ENCODE measurements at places on chromosomes 5 and 9.
A peak's percentile ranks its signal among the peaks of the same experiment; 100 is the strongest.

DNA sequence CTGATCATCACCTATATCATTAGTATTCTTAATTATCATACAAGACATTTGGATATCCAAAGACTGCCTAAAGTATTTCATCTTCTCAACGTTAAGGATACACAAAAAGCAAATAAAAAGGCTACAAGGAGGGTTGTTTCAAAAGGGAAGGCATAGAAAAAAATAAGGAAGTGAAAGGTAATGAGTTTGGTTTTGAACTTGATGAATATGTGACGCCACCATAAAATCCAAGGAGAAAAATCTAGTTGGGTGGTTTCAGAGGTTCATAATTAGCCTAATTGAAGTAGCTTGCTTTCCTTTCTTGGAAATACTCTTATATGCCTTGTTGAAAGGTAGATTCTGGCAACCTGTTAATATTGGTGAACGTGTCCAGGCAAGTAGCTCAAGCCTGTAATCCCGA lies 96.1 kb upstream of the SGCD start:
- DNase-seq = no peak

GRCh38 chr9:5575000-5575399 lies 53.9 kb upstream of the RIC1 start:
- no peak for DNase-seq

- no peak for DNase-seq
These were observed 179.6 kb upstream of the SGCD start for GRCh38 chr5:156147261-156147943.

- DNase-seq = no peak
These were observed 45.3 kb downstream of the RAPGEF6 start for GRCh38 chr5:131589510-131590348.

GRCh38 chr9:105330755-105331154 lies 86.3 kb downstream of the SLC44A1 start:
- DNase-seq = no peak

DNA sequence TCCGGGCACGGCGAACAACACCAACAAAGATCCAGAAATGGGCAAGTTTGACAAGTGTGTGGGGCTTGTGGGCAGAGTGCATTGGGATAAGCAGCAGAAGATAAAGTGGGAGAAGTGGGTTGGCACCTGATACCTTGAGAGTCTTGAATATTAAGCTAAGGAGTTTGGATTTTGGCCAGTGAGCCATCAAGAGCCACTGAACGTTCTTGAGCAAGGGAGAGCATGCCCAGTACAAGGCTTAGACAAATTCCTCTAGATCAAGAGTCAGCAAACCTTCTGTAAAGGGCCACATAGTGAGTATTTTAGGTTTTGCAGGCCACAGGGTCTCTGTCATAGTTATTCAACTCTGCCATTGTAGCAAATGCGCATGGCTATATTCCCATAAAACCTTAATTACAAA lies 26.6 kb upstream of the TRMT10B start:
- no peak for DNase-seq

DNA sequence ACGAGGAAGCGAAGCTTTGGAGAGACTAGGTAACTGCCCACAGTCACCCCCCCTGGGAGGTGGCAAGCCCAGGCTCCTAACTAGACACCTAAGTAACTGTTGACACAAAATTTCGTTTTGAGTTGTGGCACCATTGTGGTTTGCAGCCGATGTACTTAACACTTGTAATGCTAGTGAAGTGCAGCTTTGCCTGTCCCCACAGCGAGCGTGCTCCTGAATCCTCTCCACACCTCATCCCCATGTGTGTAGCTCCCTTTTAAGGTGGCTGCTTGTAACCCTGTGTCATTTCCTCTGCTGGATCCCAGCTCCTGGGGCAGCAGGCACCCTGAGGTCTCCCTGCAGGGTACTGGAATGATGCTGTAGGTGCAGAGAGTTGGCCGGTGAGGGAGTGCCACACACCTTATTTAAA lies 114.9 kb downstream of the TRIO start:
- no peak for DNase-seq

DNA sequence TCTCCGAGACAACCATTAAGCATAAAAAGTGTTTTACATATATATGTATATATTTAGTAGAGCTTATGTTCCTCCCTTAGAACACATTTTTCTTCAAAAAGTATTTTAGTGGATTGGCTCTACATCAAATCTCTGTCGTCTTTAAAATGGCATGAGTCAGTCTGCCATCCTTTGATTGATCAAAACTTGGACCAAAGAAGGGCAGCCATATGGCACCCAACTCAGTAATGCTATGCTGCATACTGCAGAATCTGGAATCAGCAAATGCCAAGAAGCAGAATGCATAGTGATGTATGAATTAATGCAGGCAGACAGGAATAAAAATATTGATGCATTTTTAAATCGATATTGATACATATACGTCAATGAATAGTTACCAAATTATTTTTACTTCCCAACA lies 1074.4 kb downstream of the PTPRD start:
- DNase-seq = no peak

GRCh38 chr9:30775236-30775635 lies 1609.2 kb upstream of the ACO1 start:
- no peak for DNase-seq

DNA sequence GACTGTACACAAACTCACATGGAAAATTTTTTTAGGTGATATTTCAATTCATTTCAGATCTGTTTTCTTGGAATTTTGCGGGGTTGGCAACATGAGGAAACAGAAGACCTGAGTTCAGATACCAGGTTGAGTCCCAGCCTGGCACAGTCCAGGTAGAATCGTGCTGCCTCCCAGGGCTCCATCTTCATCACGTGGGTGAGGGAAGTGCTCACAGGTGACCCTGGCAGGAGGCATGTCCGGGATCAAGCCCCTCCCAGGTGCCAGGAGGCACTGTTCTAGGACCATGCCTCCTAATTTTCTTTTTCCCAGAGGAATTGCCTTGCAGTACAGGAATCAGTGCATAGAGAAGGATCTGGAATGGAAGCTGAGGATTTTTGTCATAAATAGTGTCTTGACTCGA lies 318.3 kb upstream of the IRX4 start:
- DNase-seq = peak; percentile 57

DNA sequence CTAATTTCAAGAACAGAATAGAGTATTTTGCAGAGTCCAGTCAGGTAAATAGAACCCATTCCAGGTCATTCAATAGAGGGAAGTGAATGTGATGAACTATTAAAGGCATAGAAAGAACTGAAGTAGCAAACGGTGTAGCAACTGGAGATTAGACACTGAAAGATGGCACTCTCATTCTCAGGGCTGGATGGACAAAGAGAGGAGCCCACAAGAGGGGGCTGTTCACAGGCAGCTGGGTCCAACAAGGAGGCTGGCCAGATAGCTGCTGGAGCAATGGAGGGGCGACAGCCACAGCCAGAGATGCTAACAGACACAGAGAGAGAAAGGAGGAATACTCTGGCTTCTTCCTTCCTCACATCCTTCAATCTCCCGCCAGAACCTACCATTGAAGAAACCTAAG lies 93.1 kb upstream of the SMARCA2 start:
- no peak for DNase-seq

DNA sequence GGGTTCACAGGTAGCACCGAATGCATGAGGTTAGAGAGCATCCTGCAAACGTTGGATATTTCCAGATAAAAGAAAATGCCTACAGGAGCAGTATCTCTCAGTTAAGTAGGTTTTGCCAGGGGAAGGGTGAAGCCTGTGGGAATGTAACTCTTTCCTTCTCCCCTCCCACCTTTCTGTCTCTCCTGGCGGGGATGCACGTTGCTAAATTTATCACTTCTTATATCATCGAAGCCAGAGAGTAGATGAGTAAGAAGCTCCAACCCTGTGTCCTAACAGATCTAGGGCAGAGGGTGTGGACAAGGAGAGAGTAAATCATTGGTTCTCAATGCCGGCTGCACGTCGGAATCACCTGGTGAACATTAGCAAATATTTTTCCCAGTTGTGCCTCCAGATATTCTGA lies 457.5 kb downstream of the ENC1 start:
- no peak for DNase-seq

DNA sequence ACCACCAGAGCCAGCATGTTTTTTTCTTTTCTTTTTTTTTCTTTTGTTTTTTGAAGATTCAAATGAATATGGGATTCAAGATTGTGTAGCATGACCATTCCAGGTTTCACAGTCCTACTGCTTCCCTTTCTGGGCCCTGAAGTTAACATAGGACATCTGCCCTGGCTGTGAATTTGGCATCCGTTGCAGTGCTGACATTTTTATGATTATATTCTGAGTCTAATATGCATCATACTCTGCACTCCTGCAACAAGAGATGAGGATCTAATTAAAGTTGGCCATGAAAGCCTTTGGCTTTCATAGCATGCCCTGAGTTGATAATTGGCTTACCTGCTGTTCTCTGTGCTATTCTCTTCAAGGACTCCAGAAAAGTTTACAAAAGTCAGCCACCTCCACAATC lies 29.8 kb downstream of the C5orf22 start:
- no peak for DNase-seq

GRCh38 chr5:116415989-116416388 lies 158.6 kb downstream of the SEMA6A start:
- DNase-seq = no peak

DNA sequence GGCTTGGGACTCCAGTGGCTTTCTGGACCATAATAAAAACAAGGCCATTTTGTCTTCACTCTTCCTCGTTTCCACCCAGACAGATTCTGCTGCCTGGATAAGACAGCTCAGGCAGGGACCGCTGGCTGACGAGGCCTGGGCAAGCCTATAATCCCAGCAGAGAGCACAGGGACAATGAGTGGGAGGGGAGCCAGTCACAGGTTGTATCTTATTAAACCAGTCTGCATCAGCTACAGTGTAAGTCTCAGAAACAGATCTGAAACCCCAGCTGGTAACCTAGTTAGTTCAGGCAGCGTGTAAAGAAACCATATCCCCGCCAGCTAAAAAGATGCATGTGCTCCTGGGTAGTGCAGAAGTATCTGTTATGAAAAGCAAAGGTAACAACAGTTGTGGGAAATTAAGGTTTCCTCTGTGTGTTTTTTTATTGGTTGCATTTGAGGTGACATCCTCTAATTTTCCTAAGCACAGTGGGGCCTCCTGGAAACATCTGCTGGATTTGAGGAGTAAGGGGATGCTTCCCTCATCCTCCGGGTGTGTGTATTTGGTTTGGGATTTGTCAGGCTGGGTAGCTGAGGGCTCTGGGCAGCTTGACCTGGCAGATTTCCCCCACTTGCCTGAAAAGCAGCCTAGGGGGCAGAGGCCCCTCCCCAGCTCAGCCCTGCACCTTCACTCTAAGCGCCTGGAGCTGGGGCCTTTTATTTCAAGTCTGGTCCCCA lies 15.2 kb upstream of the TAL2 start:
- no peak for DNase-seq

GRCh38 chr5:43202380-43202779 lies 10.4 kb downstream of the NIM1K start:
- DNase-seq = no peak

- no peak for DNase-seq
These were observed 60.5 kb downstream of the GLDC start for GRCh38 chr9:6584881-6585597.

DNA sequence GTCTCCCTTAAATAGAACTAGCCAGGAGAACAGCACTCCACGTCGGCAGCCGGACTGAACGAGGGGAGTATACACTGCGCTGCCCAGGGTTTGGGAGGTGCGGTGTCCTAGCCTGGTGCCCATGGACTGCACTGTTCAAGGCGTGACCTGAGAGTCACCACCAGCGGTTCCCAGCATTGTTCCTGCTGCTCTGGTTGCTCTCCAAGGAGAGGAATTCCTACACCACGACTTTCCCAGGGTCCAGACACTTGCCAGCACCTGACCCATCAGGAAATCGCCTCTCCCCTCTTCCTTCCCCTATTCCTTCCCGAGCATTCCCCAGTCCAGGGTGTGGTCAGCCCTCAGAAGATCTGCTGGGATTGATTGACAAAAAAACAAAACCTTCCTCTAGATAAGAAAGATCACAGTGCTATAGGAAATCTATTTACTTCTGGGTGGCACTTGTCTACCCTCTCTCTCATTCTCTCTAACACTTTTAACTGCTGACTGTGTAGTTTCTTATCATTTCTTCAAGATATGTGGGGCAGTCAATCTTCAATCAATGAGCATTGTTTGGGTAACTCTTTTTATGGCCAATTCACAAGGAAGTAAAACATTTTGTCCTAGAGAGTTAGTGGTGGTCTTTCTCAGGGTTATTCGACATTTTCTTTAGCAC lies 297.8 kb upstream of the ACTBL2 start:
- DNase-seq = no peak

DNA sequence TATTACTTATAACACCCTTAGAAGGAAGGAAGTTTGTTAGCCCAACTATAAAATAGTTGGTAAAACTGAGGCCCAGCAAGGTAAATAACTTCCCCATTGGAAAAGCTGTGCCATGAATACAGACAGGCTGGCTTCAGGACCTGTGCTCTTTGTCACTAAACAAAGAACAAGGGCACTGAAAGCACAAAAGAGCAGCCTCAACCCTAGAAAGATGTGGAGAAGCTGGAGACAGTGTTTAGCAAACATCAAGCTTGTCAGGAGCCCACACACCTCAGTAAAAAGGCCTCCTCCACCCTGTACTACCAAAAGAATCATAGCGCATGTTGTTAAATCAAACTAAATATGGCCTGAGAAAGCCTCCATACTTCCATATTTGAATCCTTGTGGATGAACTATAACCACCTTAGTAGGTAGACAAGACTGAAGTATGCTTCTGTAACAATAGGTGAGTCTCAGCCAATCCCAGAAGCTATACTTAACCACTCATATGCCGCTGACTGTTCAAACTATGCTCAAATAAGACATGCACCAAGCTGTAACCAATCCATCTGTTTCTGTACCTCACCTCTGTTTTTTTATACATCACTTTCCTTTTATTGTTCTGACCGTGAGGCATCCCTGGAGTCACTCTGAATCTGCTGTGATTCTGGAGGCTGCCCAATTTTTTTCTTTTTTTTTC lies 18.4 kb upstream of the SCGB3A2 start:
- DNase-seq = no peak

DNA sequence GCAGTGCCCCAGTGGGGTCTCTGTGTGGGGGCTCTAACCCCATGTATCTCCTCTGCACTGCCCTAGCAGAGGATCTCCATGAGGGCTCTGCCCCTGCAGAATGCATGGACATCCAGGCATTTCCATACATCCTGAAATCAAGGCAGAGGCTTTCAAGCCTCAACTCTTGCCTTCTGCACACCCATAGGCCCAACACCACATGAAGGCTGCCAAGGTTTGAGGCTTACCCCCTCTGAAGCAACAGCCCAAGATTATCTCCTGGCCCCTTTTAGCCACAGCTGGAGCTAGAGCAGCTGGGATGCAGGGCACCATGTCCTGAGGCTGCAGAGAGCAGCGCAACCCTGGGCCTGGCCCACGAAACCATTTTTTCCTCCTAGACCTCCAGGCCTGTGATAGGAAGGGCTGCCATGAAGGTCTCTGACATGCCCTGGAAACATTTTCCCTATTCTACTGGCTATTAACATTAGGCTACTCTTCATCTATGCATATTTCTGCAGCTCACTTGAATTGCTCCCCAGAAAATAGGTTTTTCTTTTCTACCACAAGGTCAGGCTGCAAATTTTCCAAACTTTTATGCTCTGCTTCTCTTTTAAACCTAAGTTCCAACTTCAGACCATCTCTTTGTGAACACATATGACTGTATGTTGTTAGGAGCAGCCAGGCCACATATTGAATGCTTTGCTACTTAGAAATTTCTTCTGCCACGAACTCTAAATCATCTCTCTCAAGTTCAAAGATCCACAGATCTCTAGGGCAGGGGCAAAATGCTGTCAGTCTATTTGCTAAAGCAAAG lies 18.4 kb downstream of the NR3C1 start:
- no peak for DNase-seq

- no peak for DNase-seq
These were observed 92.5 kb downstream of the SIL1 start for GRCh38 chr5:139105621-139106071.

- DNase-seq = no peak
These were observed 20.6 kb upstream of the TPD52L3 start for GRCh38 chr9:6307551-6308096.

- no peak for DNase-seq
These were observed 89.2 kb downstream of the FOXD1 start for GRCh38 chr5:73359395-73359794.

All from coronary artery (tissue), 2 donors.